ENCODE measurements at places on chromosomes 1 and 21.

GRCh38 chr1:58586271-58586670 lies 9.2 kb upstream of the TACSTD2 start:
- DNase-seq: no peak

DNA sequence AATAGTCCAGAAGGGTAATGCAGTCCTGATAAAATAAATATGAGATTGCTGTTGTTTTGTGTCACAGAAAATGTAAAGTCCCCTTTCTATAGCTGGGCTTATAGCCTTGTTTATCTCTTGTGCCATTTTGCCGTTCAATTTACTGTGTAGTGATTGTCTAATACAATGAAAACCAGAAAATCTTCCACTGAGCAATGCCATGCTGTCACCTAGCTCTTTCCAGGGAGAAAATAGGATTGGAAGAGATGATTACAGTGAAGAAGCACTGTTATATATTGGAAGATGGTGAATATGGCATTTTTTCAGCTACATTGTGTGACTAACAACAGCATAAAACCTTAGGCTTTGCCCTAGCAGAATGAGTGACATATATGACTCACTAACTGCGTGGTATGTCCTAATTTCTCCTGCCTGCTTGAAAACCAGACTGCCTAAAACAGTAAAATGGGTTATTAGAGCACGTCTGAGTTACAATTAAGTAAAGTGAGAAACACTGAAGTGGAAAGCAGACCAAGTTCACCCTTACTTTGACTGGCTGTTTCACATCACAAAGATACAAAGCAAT lies 332.4 kb upstream of the ZP4 start:
- DNase-seq: no peak

DNA sequence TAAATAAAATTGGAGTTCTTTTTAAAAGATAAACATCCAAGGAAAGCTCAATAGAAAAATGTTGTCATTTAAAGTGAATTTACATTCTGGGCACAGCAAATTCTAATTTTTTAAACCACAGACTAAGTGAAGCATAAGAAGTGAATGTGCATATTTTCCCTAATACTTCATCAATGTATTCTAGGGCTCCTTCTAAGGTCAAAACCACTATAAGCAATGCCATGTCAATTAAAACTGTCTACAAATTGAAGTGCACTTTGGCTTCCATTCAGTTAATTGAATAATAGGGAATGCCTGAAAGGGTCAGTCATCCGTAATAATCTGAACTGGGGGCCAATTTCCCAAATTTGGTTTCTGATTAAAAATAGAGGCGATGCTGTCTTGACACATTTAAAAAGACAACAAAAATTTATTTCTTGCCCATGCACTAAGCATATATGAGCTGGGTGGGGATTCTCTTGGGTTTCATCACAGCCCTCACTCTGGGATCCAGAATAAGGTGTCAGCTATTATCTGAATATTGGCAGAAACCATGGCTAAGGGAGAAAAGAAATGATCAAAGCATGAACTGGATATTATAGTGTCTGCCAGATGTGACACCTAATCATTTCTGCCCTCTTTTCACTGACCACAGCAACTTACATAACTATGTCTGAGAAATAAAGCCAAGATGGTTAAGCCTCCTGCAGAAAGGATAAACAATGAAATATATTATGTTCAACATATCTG lies 660.6 kb upstream of the B3GALT2 start:
- no peak for DNase-seq

DNA sequence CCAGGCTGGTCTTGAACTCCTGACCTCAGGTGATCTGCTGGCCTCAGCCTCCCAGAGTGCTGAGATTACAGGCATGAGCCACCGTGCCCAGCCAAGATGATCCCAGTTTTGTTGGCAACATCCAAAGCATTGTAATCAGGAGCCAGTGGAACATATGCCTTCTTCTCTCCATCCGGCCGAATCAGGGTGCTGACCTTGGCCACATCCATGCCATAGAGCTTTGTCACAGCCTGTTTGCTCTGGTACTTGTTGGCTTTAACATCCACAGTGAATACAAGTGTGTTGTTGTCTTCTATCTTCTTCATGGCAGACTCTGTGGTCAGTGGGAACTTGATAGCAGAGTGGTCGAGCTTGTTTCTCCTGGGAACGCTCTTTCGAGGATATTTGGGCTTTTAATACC lies 17.1 kb downstream of the TNFRSF8 start:
- DNase-seq: no peak

GRCh38 chr1:173257805-173258204 lies 50.7 kb upstream of the TNFSF4 start:
- no peak for DNase-seq

- peak; percentile 90 for DNase-seq
These were observed 13.2 kb upstream of the EPS8L3 start for GRCh38 chr1:109776911-109777310.

GRCh38 chr1:231093156-231093922 lies 53.3 kb upstream of the FAM89A start:
- DNase-seq: no peak

GRCh38 chr1:54548389-54549044 lies 489 bp downstream of the ACOT11 start:
- DNase-seq: no peak

DNA sequence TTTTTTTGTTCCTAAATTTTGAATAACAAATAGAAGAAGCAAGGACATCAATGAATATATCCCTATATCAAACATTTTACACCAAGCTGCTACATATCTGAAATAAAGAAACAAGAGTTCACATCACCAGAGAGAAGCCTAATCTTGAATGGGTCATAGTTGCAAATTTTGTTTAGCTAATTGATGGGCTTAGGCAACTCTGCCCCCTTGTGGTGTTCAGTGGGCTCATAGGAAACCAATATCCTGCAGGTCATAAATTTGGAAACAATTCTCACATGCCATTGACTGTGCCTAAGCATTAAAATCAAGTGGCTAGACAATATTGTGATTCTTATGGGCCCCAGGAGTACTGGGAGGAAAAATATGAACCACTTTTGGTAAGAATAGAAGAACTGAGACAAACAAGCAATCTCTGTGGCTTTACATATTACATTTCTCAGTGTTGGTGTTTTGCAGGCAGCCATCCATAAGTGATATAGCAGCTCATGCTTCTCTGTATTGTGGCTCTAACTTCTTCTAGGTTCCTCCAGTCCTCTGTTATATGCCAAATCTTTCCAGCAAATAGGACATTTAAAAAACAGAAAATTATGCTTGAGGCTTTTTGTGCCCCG lies 1262.8 kb upstream of the PRMT6 start:
- DNase-seq: peak; percentile 69

GRCh38 chr1:235858766-235859165 lies 7.9 kb downstream of the LYST start:
- no peak for DNase-seq

DNA sequence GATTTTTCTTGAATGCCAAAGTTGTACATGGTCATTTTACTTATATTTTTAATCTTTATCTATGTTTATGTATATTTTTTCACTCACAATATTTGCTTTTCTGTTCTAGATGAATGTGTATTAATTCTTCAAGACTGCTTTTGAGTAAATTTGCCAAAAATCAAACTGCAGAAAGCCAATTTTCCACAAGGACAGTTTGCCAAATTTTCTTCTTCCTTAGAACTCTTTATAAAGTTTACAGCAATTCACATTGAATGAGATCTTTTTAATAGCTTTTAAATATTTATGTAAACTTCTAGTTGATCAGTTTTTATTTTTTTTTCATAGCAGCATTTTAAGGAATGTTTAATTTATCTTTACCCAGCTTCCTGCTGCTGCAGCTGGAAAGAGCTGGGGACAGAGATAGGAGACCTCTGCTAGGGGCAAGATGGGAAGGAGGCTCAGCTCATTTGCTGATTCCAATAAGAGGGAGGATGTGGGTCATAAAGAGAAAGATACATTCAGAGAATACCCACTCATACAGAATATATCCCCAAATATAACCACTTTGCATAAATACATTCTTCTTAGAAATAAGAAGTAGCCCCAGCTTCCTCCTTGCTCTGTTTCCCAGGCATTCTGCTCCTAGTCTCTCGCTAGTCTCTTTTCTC lies 93.0 kb downstream of the ODF2L start:
- no peak for DNase-seq

DNA sequence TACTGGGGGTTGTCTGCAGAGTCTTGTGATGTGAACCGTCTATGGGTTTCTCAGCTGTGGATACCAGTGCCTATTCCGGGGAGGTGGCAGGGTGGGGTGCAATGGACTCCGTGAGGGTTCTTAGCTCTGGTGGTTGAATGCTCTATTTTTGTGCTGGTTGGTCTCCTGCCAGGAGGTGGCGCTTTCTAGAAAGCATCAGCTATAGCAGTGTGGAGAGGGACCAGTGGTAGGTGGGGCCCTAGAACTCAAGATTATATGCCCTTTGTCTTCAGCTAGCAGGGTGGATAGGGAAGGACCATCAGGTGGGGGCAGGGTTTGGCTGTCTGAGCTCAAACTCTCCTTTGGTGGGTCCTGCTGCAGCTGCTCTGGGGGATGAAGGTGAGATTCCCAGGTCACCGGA lies 127.3 kb upstream of the PLD5 start:
- no peak for DNase-seq

- DNase-seq: peak; percentile 71
These were observed 26.4 kb upstream of the SELENON start for GRCh38 chr1:25773441-25774125.

DNA sequence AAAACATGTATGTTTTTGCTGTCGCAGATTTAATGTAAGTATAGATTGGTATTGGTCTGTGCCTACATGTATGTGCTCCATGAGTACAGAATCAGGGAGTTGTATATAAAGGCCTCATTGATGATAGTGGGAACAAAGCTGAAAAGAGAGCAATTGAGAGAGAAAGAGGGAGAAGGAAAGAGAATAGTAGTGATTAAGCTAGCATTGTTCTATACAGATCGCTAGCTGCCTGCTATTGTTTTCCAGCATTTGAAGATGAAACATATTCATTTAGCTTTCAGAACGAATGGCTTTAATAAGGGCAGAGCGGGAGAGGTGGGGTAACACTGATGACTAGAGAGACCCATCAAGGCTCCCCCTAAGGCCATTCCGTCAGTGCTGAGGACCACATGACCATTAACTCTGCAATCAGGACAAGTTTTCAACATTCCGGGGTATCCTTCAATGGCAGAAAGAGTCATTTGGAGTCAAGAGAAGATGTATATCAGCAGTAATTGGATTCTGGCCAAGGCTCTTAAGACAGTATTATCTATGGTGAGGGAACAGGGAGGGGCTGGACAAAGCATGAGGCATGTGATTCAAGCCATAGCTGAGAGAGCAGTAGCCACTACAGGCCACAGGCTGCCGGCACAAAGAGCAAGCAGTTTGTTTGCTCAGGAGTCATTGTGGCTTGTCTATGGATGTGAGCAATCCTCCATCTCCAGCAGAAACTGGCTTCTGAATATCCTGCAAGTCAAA lies 176.5 kb downstream of the PBX1 start:
- no peak for DNase-seq

DNA sequence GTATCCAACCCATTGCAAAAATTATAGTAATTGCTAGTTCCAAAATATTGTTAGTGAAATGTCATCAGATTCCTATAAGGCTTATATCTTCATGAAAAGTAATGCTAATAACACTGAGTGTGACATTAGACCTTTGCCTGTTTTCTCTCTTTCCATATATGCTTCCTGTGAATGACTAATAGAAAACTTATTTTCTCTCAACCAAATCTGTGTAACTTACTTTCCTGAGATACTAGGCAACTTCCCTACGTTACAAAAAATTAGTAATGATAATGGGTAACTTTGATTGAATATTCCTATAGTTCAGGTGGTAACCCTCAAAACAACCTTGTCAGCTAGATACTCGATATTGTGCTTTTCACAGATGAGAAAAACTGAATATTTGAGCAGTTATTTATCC lies 124.2 kb upstream of the HNRNPU start:
- DNase-seq: no peak

GRCh38 chr1:117638759-117639158 lies 32.9 kb downstream of the TENT5C start:
- DNase-seq: no peak

GRCh38 chr1:101148980-101149379 lies 87.8 kb upstream of the S1PR1 start:
- no peak for DNase-seq

GRCh38 chr1:64499966-64500365 lies 30.0 kb downstream of the CACHD1 start:
- no peak for DNase-seq

GRCh38 chr1:56404561-56405030 lies 174.8 kb downstream of the PLPP3 start:
- no peak for DNase-seq

DNA sequence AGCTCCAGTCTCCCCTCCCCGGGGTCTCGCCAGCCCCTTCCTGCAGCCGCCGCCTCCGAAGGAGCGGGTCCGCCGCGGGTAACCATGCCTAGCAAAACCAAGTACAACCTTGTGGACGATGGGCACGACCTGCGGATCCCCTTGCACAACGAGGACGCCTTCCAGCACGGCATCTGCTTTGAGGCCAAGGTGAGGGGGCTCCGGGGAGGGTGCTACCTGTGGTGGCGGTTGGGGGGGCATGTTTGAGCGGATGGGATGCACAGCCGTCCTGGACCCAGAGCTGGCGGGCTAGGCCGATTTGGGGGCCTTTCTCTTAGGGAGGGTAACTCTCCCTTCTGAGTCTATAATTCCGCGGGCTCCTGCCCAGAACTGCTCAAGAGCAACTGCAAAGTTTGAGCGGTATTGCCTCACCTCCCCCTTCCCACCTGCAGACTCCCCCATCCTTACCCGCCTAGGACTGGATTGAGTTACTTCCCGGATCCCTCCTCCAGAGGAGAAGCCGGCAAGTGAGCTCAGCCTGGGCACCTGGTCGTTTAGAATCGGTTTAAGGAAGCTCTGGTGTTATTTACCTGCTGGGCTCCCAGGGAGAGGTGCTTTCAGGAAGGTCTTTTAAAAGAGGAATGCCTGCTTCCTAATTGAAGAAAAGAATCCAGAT lies 730 bp downstream of the NOS1AP start:
- DNase-seq: no peak

DNA sequence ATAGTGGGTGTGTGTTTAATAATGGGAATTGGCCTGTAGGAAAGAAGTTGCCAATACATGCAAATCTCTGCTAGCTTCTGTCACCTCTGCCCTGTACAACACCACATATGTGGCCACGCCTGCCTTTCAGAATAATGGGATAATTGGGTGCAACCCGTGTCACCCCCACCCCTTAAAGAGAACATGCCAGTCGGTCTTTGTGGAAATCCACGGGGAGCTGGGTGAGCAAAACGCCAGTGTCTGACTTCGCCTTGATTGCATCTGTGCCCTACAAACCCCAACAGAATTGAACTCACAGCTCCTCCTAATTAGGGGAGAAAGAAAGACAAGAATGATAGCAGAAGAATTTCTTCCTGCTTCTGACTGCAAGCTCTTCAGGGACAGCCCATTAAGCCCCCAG lies 6.4 kb upstream of the PLXNA2 start:
- DNase-seq: no peak

All from SK-N-SH (cell line).